ENCODE measurements at places on chromosomes 12 and 14.

GRCh38 chr14:71399057-71399487, 491.8 kb downstream of the PCNX1 start:
- peak; percentile 94 for DNase-seq

DNA sequence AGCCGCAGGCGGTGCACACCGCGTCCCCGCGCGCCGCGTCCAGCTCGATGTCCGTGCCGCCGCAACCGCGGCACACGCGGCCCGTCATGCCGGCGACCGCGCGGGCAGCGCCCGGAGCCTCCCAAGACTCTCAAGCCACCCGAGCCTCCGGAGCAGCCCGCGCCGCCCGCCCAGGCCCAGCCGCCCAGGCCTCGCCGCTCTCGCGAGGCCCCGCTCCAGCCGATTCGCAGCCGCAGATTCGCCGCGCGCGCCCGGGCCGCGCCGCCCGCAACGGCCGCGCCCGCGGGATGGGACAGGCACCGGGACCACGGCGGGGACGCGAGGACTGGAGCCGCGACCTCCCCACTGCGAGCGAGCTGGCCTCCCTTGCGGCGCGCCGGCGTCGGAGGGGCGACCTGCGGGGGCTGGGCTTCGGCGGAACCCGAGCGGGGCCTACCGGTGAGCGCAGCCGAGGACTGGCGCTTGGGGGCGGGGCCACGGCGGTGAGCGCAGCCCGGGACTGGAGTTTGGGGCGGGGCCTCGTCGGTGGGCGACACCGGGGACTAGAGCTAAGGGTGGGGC, at the start of gene BRF1:
TSS of gene BRF1 (minus strand) at position 460 of the 561 bp plus-strand sequence. CDS start at position 88, 372 bp downstream.
- DNase-seq, result peak; percentile 94

DNA sequence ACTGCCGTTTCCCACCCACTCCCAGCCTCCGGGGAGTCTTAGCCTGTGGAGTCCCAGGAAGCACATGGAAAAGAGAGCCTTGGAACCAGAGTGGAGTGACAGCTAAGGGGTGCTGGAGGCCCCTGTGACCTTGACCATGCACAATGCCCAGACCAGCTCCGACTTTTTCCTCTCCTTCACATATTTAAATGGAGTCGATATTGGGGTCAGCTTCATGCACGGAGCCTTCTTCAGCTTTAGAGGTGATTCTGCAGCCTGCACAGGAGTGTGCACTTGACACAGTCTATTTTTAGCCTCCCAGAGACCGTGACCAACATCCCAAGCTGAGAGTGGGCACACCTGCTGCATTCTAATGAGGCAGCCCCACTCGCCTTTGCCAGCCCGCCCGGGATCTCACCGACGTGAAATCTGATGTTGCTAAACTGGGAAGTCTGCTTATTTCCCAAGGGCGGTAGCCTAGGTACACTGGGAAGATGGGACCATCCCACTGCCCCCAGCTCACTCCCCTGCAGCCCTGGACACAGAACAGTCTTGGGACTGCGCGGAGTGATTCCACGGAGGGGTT, 47.5 kb downstream of the PRMT8 start:
- no peak for DNase-seq

DNA sequence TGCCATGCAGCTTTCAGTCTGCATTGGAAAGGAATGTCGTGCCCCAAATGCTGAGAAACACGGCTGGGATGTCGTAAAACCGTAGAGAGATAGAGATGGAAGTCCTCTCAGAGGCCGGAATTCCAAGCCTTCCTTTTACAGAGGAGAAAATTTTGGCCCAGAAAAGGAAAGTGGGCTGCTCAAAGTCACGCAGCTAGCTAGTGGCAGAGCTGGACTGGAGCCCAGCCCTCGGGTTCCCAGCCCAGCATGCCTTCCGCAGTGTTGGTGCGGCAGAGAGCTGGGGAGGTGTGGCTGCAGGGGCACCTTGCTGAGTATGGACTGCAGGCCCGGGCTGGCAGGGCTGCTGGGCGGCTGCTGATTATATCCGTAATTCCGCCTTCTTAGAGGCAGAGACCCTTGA, 50.3 kb downstream of the KCNA1 start:
- DNase-seq, result no peak

- no peak for DNase-seq
Observed at GRCh38 chr14:75285331-75285730, 6.7 kb downstream of the FOS start.

GRCh38 chr12:81207664-81208063, 129.8 kb downstream of the ACSS3 start:
- no peak for DNase-seq

- DNase-seq, result no peak
Observed at GRCh38 chr14:104865081-104865630, at the start of gene CEP170B. CEP170B (plus strand) TSS chr14:104865268; CDS start chr14:104868451, 3,183 bp downstream.

DNA sequence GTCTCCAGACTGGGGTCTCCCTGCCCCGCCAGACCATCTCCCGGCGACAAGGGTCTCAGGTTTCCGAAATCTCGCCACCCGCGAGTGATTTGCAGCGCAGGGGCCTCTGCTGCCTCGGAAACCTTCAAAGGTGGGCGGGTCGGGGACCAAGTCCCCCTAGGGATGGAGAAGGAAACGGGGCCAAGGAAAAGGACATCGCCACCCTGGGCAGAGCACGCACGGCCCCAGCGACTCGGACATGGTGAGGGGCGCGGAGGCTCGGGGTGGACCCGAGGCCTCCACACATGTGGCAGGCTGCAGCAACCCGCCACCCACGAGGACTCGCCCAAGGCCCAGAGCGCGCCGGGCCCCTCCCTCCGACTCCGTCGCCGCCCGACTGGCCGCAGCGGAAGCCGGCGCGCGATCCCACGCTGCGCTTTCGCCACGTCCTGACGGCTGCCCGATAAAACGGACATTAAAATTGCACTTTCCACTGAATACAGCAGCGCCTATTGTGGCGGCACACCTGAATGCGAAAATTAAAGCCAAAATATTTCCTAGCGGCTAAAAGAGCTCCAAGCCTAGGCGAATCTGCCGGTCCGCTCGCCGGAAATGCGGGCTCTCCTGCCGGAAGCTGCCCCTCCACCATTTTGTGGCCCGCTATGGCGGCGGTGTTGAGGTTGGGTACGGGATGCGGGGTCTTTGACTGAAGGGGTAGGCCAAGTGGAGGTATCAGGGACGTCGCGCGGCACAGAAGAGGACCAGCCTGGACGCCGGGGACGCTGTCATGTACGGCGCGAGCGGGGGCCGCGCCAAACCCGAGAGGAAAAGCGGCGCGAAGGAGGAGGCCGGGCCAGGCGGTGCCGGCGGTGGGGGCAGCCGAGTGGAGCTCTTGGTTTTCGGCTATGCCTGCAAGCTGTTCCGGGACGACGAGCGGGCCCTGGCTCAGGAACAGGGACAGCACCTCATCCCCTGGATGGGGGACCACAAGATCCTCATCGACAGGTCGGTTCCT, at the start of gene SFSWAP:
TSS of gene SFSWAP (plus strand) at position 627 of the 994 bp plus-strand sequence. CDS start at position 767, 140 bp downstream.
- peak; percentile 82 for DNase-seq

DNA sequence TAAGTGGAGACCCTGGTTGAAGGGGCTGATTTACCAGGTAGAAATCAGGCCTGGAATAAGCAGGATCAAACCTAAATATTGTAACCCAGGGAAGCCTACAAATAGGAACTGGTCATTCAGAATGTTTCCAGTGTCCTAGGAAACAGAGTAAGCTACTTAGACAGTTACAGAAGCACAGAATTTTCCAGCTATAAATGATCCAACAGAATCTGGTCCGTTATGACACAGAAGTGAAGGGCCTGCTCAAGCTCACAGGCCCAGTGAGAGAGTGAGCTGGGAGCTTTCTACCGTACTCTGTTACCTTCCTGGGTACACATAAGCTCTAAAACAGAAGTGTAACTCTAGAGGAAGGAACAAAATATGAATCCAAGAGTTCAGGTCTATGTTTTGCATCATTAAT, 119.1 kb downstream of the TTC7B start:
- DNase-seq, result no peak

DNA sequence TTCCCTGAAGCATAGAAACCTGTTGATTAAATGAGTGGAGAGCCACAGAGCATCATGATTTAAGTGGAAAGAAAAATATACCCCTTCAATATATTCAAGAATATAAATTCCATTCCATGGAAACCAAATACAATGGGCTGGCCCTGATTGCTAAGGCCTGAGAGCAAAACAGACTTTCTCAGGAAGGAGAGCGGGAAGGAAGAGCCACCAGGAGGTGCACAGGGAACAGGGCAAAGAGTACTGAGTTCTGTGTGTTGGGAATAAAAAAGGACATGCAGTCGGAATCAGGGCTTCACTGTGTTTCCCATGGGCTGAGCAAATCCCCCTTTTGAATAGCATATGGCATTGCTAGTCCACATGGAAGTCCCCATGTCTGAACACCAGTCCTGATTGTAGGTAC, 69.7 kb upstream of the PLEKHG3 start:
- DNase-seq, result no peak

DNA sequence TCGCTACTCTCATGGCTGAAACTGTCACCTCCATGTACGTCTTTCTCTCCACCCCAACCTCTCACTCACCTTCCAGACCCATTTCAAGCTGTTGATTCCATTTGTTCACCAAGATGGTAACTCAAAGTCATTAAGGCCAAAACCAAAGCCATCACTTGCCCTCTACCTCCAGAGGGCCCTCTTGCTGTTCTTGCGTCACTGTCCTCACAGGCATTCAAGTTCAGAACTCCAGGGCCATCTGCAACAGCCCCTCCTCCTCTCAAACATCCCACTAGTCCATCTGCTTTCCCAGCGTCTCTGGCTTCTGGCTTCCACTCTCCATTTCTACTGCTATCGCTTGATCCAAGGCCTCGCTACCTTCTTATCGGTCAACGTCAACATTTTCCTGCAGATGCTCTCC, 74.5 kb downstream of the VWF start:
- no peak for DNase-seq

- DNase-seq, result no peak
Observed at GRCh38 chr14:75655235-75655634, 5.4 kb downstream of the ERG28 start.

- no peak for DNase-seq
Observed at GRCh38 chr12:99984271-99985128, at the start of gene ANKS1B. ANKS1B (minus strand) TSS chr12:99984936; CDS start chr12:99984237, 699 bp downstream.

GRCh38 chr14:96827290-96827689, 30.1 kb downstream of the VRK1 start:
- DNase-seq, result no peak

DNA sequence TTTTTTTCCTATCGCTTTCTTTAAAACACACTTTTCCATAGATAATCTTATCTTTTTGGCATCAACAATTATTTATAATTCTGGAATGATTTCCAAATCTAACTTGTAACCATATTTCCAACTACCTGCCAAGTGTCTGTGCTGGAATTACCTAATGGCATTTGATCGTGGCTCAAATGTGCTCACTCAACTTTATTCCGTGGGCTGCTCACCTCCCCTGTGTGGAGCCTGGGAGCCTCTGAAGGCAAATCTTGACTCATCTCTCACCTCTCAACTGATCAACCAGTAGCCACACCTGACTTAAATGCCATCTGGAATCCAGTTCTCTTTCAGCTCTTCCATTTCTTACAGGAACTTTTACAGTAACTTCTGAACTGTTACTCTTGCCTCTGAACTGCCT, 608.6 kb downstream of the DIO2 start:
- DNase-seq, result no peak

DNA sequence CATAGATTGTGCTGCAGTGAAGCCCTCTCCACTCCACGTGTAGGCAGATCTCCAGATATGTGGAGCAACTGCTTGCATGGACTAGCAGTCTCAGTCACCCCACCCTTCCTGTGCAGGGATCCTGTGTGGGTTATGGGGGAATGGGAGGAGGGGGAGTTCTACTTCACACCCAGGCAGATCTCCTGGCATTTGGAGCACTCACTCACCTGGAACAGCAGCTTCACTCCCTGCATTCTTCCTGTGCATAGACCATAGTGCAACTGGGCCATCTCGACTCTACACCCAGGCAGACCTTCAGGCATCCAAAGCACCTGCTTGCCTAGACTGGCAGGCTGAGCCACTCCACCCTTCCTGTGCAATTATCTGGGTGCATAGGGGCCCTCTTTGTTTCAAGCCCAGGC, 96.0 kb upstream of the PCED1B start:
- DNase-seq, result no peak

DNA sequence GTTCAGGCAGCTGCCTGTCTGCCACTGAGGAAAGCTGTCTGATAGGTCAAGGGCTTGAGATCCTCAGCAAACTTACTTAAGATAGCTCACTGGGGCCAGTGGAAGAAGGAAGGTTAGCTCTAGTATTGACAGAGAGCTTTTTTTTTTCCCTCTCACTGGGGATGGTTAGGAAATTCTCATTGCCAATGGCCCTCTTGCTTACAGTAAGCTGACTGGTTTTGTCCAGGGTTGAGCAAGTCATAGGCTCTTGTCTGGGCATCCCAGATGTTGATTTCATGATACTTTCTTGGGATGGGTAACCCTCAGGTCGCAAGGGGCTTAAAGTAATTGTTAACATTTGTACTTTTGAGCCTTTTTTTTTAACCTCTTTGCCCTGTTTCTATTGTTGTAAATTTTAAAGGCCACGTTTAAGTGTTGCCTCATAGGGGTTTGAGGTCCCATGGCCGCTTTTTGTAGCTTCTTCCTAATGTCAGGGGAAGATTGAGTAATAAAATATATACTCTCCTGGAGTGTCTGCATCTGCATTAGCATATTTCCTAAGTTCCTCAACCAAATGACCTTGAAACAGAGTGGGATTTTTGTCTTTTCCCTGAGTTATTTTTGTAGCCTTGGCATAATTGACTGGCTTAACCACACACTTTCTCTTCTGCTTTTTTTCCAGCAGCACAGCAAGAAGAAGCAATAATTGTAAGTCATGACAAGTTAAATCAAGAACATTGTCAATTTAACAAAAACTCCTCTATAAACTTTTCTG, 716.0 kb downstream of the LRFN5 start:
- DNase-seq, result no peak

DNA sequence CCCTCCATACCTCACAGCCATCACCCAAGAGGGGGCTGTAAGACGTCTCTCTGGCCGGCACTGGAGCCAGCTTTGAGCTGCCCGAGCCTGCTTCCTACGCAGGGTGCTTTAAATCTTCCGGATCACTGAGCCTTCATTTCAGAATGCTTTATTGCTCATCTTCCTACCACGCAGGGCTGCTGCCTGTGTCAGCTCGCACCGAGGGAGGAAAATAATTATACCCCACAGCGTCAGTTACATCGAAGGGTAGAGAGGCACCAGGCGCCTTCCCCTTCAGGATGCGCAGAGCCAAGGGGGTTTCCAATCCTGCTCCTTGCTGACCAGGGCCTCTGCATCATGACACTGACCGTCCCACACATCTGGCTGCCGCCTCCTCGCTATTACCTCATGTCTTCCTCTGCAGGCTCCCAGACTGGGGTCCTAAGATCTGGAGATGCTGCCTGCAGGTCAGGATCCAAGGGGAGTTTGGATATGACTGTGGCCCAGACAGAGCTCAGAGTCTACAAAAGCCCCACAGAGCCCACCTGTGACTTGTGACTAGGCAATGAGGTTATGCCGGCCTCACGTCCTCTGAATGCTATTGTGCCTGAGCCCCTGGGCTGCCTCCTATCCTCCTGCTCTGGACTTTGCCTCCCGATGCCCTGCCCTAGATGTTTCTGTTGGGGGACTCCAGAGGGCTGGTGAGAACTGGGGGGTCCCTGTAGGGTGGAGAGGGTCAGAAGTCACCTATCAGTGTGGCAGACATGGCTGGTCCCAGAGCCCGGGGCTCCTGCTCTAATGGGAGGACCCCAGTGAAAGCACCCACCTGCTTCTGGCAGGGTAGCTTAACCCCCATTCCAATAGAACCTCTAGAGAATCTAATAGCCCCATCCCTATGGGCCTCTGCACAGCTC, 220.3 kb upstream of the RTL1 start:
- DNase-seq, result no peak

GRCh38 chr12:87171356-87171755, 857.8 kb downstream of the C12orf50 start:
- no peak for DNase-seq

GRCh38 chr12:83971781-83972180, 940.8 kb downstream of the SLC6A15 start:
- DNase-seq, result no peak

GRCh38 chr12:107649661-107650061, 35.9 kb upstream of the PWP1 start:
- no peak for DNase-seq

GRCh38 chr12:120249266-120249874, 16.2 kb downstream of the PXN start:
- DNase-seq, result no peak

Data from bone marrow (tissue), 2 donors.